SW 1271 (cell line): ENCODE measurements at places on chromosomes 12 and 14.

DNA sequence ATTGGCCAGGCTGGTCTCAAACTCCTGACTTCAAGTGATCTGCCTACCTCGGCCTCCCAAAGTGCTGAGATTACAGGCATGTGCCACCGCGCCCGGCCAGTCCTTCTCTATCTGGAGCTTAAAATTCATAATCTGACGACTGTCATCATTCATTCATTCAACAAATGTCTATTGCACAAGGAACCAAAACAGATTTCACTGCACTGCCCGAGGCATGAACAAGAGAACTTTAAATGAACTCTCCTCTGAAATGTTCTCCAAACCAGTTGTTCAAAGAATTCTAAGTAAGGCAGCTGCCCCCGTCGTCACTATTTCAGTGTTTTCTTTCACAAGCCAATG is 44.8 kb upstream of the METAP2 start:
- DNase-seq = no peak

GRCh38 chr12:91361864-91362263 is 179.2 kb upstream of the DCN start:
- DNase-seq = no peak

GRCh38 chr12:15469356-15469755 is 147.0 kb downstream of the PTPRO start:
- DNase-seq = no peak

DNA sequence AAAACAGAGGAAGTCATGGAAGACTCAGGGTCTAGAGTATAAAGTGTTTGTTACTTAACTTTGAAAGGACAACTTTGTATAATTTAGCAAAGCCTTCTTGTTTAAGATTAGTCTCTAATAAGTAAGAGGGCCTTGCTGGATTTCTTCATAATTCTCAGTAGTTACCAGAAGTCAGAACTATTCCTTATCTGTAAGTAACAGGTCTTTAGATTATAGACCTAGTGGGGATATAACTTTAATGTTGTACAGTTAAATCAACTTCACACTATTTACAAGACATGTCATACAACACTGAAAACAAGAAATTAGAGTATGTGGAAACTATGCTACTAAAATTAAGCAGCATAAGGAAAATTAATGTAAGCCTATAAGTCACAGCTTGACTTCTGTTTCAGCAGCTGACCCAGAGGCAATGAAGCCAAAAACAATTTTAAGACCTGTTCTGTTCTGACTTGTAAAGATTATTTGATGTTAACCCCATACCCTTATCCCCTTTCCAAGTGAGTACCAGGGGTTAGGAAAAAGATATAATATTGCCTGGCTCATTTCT is 398.3 kb downstream of the RAD51B start:
- DNase-seq = no peak

- no peak for DNase-seq
These were observed 122.7 kb upstream of the FAR2 start for GRCh38 chr12:29026419-29026818.
